ENCODE measurements at places on chromosomes 13 and 19. TPM values are rescaled to one million over a fixed set of nuclear protein-coding genes. Genes with fewer than 3 reads are reported as not detected.

- DNase-seq, result no peak
Observed at GRCh38 chr19:16141043-16141442, 2.4 kb upstream of the HSH2D start.

- DNase-seq, result no peak
Observed at GRCh38 chr19:52692431-52693008, 42.3 kb downstream of the ZNF611 start.

DNA sequence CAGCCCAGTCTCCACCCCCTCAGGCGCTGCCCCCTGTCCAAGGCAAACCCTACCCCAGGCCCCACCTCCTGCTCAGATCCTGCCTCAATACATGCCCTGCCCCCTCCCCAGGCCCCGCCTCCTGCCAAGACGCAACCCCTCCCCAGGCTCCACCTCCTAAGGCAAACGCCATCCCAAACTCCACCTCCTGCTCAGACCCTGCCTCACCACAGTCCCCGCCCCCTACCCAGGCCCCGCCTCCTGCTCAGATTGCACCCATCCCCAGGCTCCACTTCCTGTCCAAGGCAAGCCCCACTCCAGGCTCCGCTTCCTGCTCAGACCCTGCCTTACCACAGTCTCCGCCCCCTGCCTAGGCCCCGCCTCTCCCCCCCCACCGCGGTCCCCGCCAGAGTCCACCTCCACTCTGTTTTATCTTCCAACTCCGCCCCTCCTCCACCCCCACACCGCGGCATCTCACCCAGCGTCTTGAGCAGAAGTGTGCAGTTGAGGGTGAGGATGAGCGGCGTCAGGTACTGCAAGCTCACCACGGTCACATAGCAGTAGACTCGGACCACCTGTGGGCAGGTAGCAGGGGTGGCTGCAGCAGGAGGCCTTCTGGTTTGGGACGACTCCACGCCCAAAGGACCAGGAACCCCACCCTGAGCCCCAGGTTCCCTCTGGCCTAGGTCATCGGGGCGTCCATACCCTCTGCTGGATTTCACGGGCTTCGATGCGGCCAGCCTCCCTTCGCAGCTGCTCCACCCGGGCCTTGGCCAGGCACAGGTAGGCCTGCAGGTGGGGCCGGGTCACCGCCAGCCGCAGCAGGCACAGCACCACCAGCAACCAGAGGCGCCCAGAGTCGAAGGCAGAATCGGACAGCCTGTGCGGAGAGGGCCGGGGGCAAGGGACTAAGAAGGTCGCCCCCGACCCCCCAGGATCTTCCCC is 17.7 kb downstream of the TMEM161A start:
- DNase-seq, result no peak

DNA sequence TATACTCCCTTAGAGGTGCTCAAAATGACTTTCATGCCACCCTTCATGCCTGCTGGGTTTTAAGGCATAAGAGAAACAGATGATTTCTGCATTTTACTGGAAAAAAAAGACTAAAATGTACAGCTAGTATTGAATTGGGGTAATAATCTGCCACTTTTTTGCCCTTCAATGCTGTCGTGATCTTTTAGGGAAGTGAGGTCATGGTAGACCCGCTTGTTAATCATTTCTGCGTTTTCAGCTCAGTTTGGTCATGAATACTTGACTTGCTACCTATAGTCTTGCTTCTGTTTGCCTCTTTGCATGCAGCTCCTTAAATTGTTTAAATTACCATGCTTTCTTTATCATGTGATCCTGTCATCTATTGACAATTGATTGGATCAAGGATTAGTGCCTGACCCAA is 90.4 kb downstream of the PCCA start:
- DNase-seq, result no peak

DNA sequence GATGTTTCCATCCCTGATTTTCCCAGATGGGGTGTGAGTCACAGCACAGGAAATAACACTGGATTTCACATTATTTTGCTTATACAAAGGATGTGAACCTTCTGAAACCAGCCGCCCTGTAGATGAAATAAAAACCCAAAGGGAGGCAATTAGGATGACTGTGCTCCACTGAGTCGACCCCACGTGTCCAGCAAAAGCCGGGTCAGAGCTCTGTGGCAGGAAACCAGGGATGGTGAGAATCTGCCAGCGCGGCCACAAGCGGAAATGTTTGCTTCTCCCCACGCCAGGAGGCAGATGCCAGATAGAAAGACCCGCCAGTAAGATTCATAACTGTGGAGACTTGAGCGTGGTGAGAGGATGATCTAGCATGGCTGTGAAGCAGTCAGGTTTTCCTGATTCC is 764.4 kb downstream of the LIG4 start:
- peak; percentile 40 for DNase-seq

DNA sequence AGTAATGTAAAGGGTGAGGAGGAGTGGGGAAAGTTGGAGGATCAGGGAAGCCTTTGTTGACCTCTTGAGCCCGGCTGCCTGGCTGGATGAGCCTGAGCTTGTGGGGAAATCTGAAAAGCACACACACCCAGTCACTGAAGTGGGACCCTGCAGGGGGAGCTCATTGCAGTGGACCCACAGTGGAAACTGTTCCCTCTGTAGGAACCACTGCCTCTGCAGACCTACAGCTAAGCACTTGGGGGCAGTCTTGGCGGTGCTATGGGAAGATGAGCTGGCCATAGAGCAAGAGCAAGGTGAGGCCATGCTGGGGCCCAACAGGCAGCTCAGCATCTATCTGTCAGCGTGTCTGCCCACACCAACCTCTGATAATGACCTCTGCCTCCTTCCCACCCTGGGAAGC is 294.8 kb downstream of the TSHZ3 start:
- peak; percentile 40 for DNase-seq

- DNase-seq, result peak; percentile 78
Observed at GRCh38 chr19:48636859-48637448, at the start of gene DBP. Gene DBP, minus strand, starts transcription at chr19:48637379. Its CDS starts 385 bp downstream, at chr19:48636994.

DNA sequence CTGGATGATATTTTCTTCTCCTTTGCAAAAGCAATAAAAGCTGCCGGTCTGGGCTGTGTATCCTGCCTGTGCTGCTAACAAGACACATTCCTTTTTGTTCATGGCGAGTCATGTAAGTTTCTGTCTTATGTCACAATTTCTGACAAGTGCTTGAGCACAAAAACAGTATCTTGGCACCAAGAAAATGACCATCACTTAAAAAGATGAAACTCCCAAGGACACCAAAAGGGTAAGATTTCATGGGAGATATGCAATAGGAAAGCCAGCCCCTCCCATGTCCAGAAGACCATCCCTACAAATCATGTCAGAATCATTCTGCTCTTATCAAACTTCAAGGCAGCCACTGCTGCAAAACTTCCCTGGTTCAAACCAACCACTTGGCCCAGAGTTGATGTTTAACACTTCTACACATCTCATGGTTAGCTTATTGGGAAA is 375.4 kb upstream of the ZNF507 start:
- DNase-seq, result no peak

GRCh38 chr19:31300422-31300821 is 48.8 kb downstream of the TSHZ3 start:
- no peak for DNase-seq

DNA sequence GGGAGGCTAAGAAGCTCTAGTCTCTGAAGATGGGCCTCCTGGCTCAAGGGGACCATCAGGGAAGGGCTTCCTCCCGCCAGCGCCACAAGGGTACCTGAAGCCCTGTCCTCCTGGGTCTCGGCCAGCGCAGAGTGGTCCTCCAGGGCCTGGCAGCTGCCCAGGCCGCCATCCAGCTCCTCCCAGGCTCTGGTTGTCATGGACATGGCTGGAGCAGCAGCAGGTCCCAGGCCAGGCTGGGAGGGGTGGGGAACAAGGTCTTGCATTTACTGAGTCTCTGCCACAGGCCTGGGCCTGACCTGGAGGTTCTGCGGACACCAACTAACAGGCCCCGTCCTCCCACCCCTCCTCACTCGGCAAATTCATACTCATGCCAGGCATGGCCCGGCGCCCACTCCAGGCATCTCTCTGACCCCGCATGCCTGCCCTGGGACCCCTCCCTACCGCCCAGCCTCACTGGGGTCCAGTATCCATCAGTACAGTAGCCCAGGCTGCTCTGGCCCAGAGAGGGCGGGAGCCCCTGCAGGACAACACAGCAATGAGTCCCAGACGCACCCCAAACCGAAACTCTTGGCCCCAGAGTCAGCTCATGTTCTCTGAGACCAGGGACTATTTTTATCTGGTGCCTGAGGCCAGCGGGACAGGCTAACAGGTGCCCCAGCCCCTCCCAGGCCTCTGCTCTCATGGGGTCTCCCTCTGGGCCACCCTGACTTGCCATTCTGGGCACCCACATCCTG is 938 bp downstream of the JSRP1 start:
- no peak for DNase-seq

The POLR1G gene
- total RNA-seq, result 7.0 TPM

The CEACAM16 gene
- not detected for total RNA-seq

Data from left ventricle myocardium superior (tissue), 1 donor.